ENCODE measurements at places on chromosomes 11 and 22. TPM values are rescaled to one million over a fixed set of nuclear protein-coding genes. Genes with fewer than 3 reads are reported as not detected.

The LAYN gene
- not detected for polyA plus RNA-seq

The PTPRCAP gene
- 353 TPM for polyA plus RNA-seq

The OR51Q1 gene
- not detected for polyA plus RNA-seq

- DNase-seq = no peak
These were observed 77.8 kb downstream of the DGCR2 start for GRCh38 chr22:19044381-19044780.

- DNase-seq = no peak
These were observed 121.7 kb downstream of the BRD1 start for GRCh38 chr22:49705972-49706352.

GRCh38 chr11:108664730-108665525 is at the start of gene DDX10:
DDX10 (plus strand) TSS chr11:108665069; CDS start chr11:108665154, 85 bp downstream.
- peak; percentile 99 for DNase-seq

Data from B cell (primary cell).